ENCODE measurements at places on chromosomes 11 and 22.

DNA sequence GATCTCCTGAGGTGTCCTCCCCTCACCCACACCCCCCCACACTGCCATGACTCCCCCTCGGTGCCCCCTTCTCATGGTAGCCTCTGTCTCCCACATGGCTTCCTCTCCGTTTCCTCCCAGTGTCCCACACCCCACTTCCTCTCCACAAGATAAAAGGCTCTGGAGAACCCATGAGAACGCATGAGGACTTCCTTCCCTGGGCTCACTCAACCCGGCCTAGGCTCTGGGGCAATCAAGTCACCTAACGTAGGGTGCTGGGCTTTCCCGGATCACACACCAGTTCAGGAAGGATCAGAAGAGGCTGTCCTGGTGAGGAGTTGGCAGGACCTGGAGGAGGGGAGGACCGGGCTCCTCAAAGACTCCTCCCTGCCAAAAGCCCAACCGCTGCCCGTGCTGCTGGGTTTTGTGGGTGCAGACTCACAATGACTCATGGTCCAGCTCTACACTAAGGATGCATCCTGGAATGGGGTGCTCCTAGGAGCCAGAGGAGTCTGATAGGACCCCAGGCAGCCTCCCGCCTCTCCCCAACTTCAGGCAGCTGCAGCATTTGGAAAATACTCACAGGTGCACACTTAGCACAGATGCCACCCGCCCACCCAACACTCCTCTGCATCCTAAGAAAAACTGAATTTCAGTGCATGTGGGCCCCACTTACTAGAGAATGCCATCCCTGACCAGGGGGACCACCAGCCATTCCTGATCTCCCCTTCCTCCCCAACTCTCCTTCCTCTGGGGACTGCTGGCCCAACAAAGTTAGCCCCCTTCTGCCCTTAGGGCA is 21.0 kb downstream of the SLC22A12 start:
- DNase-seq: no peak

GRCh38 chr11:30446520-30446919 is 123.6 kb downstream of the ARL14EP start:
- no peak for DNase-seq

DNA sequence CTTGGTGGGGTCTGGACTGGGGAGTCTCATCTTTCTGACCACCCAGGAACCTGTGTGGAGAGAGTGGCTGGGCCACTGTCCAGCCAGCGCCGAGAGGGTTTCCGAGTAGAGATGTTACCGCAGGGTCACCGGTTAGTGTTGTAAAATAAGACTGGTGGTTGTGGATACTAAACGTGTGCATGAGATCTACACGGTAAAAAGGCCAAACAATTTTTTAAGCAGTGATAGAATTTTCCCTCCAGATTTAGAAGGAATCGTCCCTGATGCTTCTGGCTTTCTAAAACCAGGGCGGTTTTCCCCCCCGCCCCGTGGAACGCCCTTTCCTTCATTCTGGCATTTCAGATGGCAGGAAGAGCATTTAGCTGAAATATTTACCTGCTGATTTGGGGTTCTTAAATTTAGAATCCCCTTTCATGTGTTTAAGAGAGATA is 72.6 kb upstream of the PPARA start:
- no peak for DNase-seq

- no peak for DNase-seq
Observed at GRCh38 chr11:132646890-132647289, 885.4 kb downstream of the OPCML start.

GRCh38 chr11:111177037-111177871 is 68.3 kb upstream of the POU2AF2 start:
- no peak for DNase-seq

GRCh38 chr11:82183346-82183745 is 550.3 kb downstream of the FAM181B start:
- DNase-seq: no peak

- no peak for DNase-seq
Observed at GRCh38 chr11:10808235-10808552, 532 bp downstream of the EIF4G2 start.

- DNase-seq: no peak
Observed at GRCh38 chr11:75954039-75954438, 139.0 kb downstream of the UVRAG start.

- no peak for DNase-seq
Observed at GRCh38 chr11:97428247-97428790, 1038.5 kb downstream of the JRKL start.

DNA sequence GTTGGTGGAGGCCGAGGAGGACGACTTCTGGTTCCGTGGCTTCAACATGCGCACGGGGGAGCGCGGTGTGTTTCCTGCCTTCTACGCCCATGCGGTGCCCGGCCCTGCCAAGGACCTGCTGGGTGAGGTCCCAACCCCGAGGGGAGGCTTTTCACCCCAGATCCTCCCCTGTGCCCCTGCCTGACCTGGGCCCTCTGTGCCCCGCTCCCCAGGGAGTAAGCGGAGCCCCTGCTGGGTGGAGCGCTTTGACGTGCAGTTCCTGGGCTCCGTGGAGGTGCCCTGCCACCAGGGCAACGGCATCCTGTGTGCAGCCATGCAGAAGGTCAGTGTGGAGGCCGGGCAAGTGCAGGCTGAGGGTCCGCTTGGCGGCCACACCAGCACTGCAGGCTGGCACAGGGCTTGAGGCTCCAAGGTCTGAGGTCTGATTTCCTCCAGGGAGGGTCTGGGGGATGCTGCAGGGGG is 5.1 kb downstream of the MAPK8IP2 start:
- no peak for DNase-seq

DNA sequence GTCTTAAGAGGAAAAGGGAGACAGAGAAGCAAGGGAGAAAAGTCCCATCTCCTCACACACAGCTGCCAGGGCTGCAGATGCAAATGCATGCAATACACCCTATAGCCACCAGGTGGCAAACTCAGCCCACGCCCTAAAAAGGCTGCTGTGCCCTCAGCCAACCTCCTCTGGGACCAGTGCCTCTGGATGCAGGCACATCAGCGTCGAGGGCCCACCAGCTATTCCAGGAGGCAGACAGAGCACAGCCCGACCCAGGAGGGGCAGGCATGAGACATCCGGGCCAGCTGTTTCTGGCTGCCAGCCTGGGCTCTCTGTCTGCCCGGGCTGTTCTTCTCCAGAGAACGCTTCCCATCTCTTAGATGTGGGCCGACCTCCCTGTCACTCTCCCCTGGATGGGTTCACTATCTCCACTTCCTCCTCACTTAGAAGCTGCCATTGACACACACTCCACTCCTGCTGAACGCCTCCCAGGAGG is 39.7 kb downstream of the TPBGL start:
- DNase-seq: peak; percentile 49

GRCh38 chr11:34222030-34222429 is 116.6 kb downstream of the NAT10 start:
- no peak for DNase-seq

DNA sequence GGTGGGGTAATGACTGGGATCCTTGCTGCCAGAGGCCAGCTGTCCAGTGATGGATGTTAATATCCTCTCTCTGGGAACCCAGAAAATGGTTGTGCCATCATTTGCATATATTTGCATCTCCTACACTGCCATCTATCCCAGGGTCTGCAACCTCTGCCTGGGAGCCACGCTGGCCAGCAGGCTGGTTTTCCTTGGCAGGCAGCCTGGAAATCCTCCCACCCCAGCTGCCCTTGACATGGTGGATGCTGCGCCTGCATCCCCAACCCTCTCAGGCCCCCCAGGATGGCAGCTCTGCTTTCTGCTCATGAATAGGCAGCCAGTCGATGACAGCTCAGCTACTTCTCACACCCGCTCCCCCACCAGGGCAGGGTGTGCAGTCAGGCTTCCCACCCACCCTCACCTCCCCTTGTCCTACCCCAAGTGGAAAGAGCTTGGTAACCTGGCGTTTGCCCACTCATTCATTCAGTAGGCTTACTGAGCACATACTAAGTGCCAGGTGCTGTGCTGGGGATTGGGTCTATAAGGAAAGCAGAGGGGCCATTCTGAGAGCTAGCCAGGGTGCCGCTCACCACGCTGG is 202.5 kb downstream of the TRIM29 start:
- DNase-seq: no peak

- DNase-seq: no peak
Observed at GRCh38 chr11:119172513-119172912, 4.0 kb downstream of the NLRX1 start.

- no peak for DNase-seq
Observed at GRCh38 chr22:47035425-47035881, 273.0 kb downstream of the TBC1D22A start.

GRCh38 chr11:45654231-45655011 is 11.0 kb downstream of the CHST1 start:
- no peak for DNase-seq

- DNase-seq: no peak
Observed at GRCh38 chr22:44049486-44050231, 25.6 kb downstream of the PARVB start.

DNA sequence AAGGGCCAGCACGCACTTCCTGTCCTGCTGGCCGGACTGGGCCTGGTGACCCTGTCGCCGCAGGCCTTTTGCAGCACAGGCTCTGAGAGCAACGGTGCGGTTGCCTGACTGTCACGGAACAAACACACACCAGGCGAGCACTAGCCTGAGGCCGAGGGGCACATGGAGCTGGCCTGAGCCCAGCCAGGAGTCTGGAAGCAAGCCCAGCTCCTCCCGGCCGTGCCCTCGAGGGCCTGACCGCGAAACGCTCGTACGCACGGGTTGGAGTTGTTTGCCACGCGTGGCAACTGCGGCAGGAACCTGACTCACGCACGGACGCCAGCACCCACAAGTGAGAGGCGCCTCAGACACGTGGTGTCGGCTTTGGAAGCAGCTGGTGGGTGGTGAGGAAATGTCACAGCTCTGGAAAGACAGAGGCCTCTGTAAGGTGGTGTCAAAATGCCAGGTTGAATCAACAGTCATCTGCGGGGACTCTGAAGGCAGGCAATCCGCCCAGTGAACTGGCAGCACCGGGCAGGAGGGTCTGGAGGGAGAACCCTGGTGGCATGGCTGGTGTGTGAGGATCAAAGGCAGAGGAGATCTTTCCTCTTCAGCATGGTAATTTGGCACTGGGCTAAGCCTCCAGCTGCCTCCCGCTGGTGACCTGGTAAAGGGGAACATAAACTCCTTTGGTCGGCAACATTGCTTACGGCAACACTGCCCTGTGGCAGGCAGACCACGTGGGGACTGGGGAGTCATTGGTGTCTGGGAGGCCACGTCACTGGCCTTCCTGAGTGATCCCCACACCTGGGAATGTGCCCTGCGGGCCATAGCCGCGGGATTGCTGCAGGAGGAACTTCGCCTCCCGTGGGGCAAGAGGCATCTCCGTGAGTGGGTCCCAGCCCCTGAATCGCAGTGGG is 15.3 kb upstream of the IL17REL start:
- no peak for DNase-seq

- DNase-seq: no peak
Observed at GRCh38 chr11:90753546-90753945, 530.7 kb upstream of the CHORDC1 start.

DNA sequence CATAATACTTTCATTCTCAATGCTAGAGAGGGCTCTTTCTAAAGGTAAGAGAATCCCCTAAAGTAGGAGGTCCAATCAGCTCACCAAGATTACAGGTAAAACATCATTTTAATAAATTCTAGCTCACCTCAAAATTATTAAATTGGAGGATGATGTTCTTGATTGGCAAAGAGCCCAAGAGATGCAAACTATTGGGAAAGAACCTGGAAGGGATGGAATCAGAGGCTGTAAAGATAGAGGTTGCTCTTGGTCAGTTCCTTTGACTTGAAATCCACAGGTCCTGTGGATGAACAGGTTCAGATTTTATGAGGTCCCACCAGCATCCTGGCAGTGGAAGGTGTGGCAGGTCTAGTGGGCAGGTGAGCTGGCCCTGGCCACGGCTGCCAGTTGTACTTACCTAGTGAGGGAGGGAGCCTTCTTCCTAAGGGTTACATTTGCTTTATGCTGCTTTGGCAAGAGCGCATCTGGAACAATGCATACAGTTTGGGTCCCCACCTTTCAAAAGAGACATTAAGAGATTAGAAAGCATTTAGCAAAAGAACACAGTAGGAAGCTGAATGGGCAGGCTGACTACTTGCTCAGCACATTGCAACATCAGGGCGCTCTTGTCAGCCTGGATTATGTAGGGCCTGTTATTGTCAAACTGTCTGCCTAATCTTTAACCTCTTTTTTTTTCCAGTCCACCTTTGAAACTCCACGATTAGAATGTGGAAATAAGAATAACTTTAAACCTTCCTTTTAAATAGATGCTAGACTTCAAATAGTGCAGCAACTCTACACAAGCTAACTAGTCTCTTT is 97.0 kb downstream of the RDX start:
- DNase-seq: no peak

GRCh38 chr11:131671734-131672133 is 301.3 kb downstream of the NTM start:
- DNase-seq: no peak

GRCh38 chr22:46448333-46448732 is 89.1 kb downstream of the CELSR1 start:
- no peak for DNase-seq

DNA sequence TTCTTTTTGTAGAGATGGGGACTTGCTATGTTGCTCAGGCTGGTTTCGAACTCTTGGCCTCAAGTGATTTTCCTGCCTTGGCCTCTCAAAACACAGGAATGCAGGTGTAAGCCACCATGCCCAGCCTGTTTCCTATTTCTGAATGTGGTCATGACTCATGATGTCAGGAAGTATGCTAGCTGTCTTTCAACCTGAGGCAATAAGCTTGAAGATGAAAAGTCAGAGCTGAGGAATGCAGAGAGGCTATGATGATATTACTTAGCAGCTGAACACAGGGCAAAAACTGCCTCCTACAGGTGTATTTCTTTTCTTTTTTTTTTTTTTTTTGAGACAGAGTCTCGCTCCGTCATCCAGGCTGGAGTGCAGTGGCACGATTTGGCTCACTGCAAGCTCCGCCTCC is 9.0 kb upstream of the NUCB2 start:
- no peak for DNase-seq

DNA sequence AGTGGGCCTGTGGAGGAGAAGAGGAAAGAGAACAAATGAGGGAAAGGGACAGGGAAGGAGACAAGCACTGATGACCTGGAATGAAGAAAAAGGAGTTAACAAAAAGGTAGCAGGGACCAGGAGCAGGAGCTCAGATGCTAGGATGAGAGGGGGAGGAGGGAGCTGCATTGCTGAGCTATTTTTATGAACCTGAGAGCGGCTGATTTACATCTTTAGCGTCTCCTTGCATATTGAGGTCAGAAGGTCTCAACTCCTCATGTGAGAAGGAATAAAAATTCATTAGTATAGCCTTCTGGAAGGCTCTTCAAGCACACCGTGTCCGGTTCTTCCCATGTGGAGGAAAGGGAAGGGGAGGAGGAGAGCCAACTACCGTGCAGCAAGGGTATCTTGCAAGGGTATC is 33.1 kb upstream of the LRRC55 start:
- no peak for DNase-seq

DNA sequence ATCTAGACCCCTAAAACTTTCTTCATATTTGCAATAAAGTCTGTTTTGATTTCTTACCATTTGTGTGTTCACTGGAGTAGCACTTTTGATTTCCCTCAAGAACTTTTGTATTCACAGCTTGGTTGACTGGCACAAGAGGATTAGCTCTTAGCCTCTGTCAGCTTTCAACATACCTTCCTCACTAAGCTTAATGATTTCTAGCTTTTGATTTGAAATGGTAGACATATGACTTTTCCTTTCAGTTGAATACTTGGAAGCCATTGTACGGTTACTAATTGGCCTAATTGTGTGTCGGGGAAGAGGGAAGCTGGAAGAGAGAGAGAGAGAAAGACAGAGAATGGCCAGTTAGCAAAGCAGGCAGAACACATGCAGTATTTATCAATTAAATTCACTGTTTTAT is 180.5 kb downstream of the ARHGAP42 start:
- DNase-seq: no peak

GRCh38 chr11:46210133-46210636 is 67.3 kb upstream of the CREB3L1 start:
- DNase-seq: no peak

GRCh38 chr11:6576471-6577373 is 26.7 kb downstream of the RRP8 start:
- no peak for DNase-seq
